Spleen (tissue), 13 donors: ENCODE measurements at places on chromosomes 4 and X. TPM values are rescaled to one million over a fixed set of nuclear protein-coding genes. Genes with fewer than 3 reads are reported as not detected.
A peak's percentile ranks its signal among the peaks of the same experiment; 100 is the strongest.

GRCh38 chrX:152907084-152907651 lies 9.3 kb downstream of the ZNF185 start:
- no peak for DNase-seq

DNA sequence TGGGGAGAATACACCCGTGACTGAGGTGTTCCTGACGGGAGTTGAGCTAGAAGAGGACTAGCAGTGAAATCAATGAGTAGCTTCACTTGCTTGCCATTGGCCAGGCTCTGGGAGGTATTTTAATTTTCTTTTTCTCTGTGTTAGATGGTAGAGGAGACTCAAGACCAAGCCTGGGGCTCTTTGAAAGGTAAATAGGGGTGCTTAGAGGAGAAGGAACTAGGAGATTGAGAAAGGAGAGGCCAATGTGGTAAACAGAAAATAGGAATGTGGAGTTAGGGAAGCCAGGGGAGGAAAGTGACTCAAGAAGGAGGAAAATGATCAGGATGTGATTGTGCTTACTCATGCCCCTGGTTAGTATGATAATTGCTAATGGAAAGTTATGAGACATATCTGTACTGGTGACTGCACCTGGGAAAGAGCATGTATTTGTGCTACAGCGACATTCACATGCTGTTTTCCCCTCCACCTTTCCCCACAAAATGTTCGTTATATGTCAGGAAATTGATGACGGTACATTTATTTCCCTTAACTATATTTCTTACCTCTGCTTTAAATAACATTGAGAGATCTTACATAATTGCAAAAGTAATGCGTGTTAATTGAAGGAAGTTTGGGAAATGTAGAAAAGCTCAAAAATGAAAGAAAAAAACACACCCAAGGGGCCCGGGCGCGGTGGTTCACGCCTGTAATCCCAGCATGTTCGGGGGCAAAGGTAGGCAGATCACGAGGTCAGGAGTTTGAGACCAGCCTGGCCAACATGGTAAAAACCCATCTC lies 16.9 kb upstream of the LRBA start:
- DNase-seq, result no peak

DNA sequence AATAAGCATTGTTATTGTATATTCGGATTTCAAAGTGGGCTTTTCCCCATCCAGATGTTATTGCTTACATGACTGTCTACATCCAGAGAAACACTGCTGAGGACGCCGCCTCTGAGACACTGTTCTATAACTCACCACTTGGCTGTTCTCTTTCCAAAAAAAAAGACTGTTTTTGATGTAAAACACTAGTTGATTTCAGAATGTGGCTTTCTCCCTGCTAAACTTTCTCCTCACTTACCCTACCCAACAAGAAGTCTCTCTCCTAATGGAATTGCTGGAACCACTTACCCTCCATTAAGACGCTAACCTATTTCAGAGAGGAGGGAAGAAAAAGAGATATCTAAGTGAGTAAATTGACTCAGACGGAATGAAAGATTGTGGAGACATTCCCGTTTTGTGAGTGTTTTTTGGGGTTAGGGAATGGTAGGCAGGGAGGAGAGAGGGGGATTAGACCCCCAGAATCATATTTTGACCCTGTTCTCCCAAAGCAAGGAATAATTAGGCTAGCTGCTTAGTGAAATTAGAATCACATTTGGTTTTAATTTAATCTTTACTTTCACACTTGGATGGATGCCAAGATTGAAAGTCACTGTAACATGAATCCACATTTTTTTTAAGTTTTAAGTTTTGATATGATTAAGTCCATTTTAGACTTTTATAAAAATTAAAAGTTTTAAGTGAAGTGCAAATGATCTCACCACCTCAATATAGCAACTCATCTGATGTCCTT lies 174.9 kb downstream of the CHIC2 start:
- no peak for DNase-seq

DNA sequence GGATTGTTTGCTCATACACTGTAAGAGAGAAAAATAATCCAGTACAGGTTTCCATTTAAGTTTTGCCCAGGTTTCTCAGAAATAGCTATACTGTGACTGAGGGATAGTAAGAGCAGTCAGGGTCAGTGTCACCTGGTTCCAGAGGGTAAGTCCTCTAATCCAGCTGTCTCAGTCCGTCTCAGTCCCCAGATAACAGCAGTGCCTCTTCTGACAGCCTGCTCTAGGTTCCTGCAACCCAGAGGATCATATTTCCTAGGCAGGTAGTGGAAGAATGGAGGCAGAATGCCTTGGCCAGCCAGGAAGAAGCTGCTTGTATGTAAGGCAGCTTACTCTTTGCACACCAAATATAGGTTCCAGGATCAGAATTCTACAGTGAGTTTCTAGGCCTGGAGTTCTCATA lies 22.6 kb upstream of the GNRHR start:
- DNase-seq, result no peak

DNA sequence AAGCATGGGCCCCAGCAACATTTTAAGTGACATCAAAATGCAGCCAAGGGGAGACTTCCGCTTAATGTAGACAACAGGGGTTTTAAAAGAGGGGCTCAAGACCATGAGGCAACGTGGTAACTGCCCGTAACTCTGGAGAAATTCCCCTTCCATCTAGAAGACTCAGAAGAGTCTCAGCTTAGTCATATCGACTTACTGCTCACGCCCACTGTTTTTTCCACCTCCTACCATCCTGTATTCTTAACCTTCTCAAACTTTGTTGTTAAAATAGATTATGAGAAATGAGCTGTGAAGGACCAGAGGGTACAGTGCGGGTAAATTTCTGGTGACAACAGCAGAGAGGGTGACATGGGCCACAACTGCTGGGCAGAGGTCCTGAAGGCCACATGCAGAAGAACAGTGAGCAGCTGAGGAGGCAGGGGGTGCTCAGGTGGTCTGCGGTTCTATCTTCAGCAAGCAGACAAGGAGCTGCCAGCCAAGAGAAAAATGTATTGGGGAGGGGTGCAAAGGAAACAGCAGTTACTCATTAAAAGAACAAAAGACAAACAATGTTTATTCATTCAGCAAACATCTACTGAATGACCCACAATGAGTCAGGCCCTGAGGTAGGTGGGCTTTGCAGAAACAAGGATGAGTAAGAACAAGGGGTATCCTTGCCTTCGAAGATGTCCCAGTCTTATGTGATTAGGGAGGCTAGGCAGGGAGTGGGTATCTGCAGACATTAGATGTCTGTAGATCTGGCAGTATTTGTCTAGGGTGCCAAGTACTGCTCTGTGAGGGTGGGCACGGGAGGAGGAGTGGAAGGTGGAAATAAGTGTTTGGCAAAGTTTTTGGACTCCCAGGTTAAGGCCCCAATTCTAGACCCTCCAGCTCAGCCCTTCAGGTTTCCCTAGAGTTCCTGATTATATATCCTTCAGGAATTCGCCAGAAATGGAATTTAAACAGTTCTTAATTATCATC lies 175.3 kb downstream of the TSPAN5 start:
- no peak for DNase-seq

GRCh38 chrX:28591542-28591941 lies 4.3 kb downstream of the IL1RAPL1 start:
- DNase-seq, result no peak

DNA sequence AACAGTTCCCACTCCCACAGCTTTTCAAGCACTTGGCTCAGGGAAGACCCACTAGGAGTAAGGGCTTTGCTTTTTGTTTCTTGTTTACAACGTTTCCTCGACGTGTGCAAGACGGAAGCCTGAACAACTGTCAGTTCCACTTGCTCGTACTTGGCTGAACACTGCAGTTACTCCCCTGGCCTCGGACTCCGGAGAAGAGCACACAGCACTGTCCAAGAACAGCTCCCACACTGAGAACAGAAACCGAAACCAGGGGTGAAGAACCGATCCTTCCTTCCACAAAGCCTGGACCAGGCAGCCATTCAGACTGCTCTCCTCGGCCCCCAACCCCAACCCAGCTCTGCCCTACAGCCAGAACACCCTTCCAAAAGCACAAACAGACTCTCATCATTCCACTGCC lies 25.5 kb downstream of the IRF2 start:
- DNase-seq, result no peak

GRCh38 chr4:176188654-176189053 lies 6.7 kb downstream of the SPATA4 start:
- DNase-seq, result no peak

GRCh38 chr4:8368998-8369397 lies 71.5 kb downstream of the ACOX3 start:
- peak; percentile 66 for DNase-seq

GRCh38 chr4:164529486-164529885 lies 224.4 kb upstream of the SMIM31 start:
- DNase-seq, result no peak

DNA sequence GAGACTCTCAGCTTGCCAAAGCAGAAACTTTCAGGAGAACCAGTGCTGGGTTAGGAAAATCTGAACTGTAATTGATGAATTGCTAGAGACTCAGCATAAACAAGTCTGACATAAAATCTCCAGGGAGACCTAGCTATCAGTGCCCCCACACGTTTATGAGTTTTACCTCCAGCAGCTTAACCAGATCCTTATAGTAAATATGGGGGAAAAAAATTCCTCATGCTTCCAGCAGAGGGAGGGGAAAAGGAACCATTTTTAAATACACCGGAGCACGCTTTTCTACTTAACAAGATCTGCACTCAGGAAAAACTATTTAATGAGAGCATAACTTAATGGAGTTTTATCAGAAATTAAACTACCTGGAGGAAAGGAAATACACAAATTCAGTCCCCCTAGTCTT lies 1040.7 kb upstream of the INTU start:
- no peak for DNase-seq

DNA sequence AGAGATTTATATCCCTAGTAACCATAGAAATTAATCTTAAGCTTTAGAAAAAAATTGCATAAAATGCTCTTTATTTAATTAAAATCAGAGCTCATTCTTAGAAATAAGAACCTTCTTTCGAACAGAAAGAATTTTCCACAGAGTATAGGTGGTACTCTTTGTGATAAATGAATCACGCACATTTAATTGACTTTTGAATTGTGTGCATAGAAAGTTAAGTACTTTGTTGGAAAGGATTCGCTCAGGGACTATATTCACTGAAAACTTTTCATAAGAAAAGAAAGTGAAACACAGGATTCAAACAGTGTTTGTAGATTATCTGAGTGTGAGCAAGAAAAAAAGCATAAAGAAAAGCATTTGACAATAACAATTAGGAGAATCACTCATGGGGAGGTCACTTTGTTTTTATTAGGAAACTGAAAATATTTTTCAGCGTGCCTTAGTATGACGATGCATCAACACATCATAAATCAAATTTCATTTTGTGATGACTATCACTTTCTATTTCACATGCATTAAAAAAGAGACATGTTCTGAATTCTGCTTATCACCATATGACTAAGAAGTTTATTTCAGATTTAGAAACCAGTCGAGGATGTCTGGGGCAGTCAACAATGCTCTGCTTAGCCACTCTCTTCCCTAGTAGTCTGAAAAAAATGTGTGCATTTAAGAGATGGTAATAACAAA lies 49.5 kb downstream of the STX18 start:
- no peak for DNase-seq

DNA sequence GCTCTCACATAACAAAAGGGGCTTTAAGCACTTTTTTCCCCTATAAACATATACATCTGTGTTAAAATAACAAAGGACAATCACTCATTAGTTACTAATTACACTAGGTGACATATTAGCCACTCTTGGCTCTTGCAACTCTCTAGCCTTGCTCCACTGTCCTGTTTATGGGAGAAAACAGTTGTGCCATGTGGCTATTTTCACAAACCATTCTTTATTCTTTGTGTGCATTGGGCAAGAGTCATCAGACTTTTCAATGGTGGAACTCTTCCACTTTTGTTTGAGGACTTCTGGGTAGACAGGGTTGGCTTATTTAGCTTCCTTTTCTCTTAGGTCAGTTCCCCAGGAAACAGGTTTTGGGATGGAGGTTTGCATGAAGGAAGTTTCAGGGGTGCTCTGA lies 16.0 kb upstream of the FAM149A start:
- no peak for DNase-seq

DNA sequence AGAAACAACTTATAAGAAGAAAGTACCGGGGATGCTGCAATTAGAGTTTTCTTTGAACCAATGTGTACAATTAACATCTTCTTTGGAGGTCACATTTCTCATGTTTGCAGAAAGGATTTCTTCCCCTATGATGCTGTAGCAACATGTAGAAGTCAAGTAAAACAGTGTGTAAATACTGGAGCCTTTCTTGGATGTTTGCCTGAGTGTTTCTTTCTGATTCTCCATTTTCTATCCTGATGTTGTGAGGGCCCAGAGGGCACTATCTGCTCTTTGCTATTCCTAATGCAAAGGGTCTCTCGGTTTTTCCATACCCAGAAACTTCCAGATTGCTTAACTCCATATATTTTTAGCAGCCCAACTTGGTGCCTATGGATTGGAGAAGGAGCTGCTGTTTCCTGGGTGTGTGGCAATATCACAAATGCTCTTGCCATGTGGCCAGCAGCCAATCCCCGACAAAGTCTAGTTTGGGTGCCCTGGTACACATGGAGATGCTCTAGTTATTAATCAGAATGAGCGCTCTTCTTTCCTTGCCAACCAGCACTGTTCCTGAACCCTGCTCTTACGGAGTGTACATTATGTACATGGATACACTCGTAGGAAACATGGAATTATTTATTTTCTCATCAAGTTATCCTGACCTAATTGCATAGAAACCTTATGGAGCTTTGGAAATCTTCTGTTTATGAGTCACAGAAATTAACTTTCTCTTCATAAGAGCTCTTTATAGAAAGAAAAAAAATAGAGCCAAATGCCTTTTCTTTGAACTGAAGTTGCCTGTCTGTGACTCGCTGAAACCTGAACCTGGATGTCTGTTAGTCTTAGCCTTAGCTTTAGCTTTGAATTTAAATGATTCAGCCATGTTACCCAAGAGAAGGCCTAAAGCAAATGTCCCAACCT lies 67.0 kb upstream of the GPC4 start:
- no peak for DNase-seq

GRCh38 chr4:3669553-3669949 lies 96.6 kb upstream of the ADRA2C start:
- no peak for DNase-seq

DNA sequence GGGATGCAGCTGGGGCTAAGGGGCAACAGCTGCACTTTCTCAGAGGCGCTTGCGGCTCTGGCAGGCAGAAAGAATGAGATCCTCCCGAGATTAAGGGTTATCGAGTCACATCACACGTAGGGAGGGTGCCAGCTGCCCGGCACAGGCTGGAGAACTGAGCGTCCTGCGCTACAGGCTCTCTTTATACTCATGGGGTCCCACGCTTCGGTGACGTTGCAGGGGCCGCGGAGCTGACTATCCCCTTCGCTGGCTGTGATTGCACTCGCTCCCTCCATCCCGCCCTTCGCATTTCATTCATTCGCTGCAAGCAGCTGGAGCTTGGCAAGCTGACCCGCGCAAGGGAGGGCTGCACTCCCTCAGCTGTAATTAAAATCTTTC lies at the start of gene TACR3:
Gene TACR3 (minus strand): TSS at position 156 of the 378 bp plus-strand sequence. CDS start 310 bp downstream, outside the sequence.
- peak; percentile 35 for DNase-seq

The TMEM271 gene
- polyA plus RNA-seq, result not detected

The APLN gene
- polyA plus RNA-seq, result 0.33 TPM

The SSX4 gene
- polyA plus RNA-seq, result not detected

The IL21 gene
- 0.09 TPM for polyA plus RNA-seq

The MAML3 gene
- polyA plus RNA-seq, result 0.63 TPM

The CYBB gene
- 35.5 TPM for polyA plus RNA-seq

The IL3RA gene
- polyA plus RNA-seq, result 9.4 TPM

The CLDN34 gene
- polyA plus RNA-seq, result not detected

The CNGA1 gene
- polyA plus RNA-seq, result 2.8 TPM
